ENCODE measurements at places on chromosomes 5 and 9.
A peak's percentile ranks its signal among the peaks of the same experiment; 100 is the strongest.

GRCh38 chr5:35483780-35484179 is 133.9 kb upstream of the SPEF2 start:
- H3K27ac ChIP-seq = no peak overlapping the region
- no peak for DNase-seq

GRCh38 chr5:82793808-82794419 is 283.3 kb downstream of the TMEM167A start:
- no peak overlapping the region for H3K4me3 ChIP-seq
- no peaks in the 10 kb centered on the region for H3K36me3 ChIP-seq
- no peaks in the 10 kb centered on the region for H3K27me3 ChIP-seq

DNA sequence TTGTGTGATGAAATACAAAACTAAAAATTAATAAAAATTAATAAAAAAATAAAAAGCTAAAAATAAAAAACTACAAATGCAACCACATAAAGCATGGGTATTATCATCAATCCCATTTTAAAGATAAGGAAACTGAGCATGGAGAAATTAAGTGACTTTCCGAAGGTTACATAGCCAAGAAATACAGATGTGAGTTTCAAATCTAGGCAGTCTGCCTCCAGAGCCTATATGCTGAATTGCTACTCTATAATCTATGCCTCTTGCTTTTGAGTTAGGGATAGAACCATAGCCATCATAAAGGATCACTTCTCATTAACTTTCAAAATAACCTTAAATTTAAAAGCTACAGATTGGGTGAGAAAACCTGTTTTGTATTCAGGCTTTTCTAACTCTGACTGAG is 18.8 kb upstream of the ERAP2 start:
- H3K27me3 ChIP-seq = no peaks in the 10 kb centered on the region
- peaks cover 5% of the 10 kb centered on the region for H3K4me1 ChIP-seq
- DNase-seq = no peak
- H3K4me3 ChIP-seq = no peak overlapping the region
- no peak overlapping the region for H3K27ac ChIP-seq
- H3K36me3 ChIP-seq = no peaks in the 10 kb centered on the region

GRCh38 chr9:131404581-131404980 is 10.7 kb downstream of the PRRC2B start:
- peaks cover 28% of the 10 kb centered on the region for H3K36me3 ChIP-seq
- H3K27ac ChIP-seq = peak overlapping the region; percentile 58
- H3K27me3 ChIP-seq = no peaks in the 10 kb centered on the region
- no peak for DNase-seq
- peak overlapping the region; percentile 60 for H3K4me3 ChIP-seq

- no peak overlapping the region for H3K27ac ChIP-seq
- peaks cover 12% of the 10 kb centered on the region for H3K4me1 ChIP-seq
- peaks cover 29% of the 10 kb centered on the region for H3K27me3 ChIP-seq
- DNase-seq = peak; percentile 47
These were observed 137.1 kb downstream of the FGF1 start for GRCh38 chr5:142548739-142549275.

DNA sequence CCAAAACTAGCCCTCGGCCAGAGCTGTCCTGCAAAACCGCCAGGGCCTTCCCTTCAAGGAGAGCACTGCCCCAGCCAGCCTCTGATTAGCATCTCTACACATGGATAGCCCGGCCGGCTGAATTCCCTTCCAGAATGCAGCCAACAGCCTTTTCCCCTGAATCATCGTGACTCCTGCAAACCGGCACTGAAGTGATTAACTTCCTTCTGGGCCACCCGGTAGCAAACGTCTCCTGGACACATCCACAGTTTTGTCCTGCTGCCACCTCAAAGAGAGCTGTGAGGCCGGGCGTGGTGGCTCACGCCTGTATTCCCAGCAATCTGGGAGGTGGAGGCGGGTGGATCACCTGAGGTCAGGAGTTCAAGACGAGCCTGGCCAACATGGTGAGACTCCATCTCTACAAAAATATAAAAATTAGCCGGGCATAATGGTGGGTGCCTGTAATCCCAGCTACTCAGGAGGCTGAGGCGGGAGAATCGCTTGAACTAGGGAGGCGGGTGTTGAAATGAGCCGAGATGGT is 21.1 kb upstream of the EEIG1 start:
- H3K4me1 ChIP-seq = peaks cover 14% of the 10 kb centered on the region
- no peak for DNase-seq
- no peak overlapping the region for H3K27ac ChIP-seq
- no peaks in the 10 kb centered on the region for H3K27me3 ChIP-seq
- no peaks in the 10 kb centered on the region for H3K36me3 ChIP-seq

DNA sequence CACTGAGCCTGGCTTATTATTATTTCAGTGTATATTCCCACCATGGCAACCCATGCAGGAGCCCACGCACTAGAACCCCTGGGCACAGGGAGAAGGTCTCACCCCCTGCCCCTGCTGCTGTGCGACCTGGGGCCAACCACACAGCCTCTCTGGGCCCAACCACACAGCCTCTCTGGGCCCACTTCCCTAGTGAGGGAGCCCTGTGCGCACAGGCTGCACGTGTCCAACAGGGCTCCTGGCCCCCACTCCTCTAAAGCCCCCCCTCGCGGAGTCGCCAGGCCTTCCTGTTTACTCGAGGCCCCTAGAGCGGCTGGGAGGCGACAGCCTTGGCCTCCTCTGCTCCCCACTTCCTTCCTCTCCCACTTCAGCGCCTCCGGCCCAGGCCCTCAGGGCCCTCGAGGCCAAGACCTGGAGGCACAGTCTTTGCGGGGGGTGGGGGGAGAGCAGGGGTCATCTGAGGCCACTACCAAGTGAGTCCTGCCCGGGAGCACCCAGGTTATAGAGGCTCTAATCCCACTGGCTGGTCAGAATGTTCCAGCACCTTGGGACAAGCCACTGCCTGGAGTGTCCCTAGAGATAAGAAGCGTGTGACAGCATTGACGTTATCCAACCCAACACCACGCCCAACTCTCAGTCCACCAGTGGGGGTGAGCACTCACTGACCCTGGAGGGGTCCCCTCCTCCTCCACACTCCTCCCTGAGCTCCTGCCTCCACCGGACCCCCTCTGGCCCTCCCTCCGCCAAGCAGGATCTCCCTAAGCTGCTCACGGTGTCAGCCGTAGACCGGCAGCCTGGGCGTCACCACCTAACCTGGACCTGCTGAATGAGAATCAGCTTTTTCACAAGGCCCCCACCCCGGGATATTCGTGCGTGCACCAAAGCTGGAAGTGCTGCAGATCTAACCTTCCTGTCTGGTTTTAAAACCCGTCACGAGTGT is 7.9 kb upstream of the ENG start:
- H3K4me3 ChIP-seq = no peak overlapping the region
- peaks cover 36% of the 10 kb centered on the region for H3K4me1 ChIP-seq
- peak overlapping the region; percentile 86 for H3K27ac ChIP-seq

GRCh38 chr9:93902051-93902779 is 52.9 kb downstream of the BARX1 start:
- no peaks in the 10 kb centered on the region for H3K27me3 ChIP-seq
- DNase-seq = no peak
- no peaks in the 10 kb centered on the region for H3K36me3 ChIP-seq
- no peak overlapping the region for H3K27ac ChIP-seq

DNA sequence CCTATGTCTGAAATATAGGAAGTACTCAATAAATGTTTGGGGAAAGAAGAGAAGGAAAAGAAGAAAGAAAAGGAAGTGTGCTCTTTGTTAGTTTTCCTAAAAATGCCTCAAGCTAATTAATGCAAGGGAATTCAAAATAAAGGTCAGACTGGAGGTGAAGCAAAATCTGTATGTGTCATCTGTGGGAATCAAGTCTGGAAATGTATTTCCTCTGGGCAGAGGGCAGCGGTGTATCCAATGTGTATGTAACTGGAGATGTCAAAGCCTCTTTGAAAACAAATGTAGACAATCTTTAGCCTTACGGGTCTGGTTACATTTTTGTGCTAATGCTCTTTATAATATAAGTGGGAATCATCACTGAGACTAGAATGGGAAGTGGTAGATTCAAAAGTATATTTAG is 471.4 kb downstream of the MAN2A1 start:
- H3K4me3 ChIP-seq = no peak overlapping the region
- H3K27ac ChIP-seq = no peak overlapping the region
- no peaks in the 10 kb centered on the region for H3K4me1 ChIP-seq
- no peak for DNase-seq

DNA sequence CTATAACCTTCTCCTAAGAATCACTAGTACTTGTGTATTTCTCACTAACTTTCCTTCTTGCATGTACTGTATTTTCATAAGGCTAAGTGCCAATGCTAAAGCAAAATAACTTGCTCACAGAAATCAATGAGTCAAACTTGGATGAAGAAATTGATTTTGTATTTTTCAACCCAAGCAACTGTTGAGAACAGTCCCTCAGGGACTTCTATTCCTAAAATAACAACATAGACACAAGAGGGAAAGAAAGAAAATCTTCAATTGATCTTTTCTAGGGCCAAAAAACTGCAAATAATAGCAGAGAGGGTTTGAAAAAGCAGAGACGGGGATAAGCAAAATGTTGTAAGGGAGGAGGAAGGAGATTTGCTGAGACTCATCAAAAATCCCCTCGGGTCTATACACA is 69.8 kb downstream of the HABP4 start:
- H3K4me1 ChIP-seq = peaks cover 17% of the 10 kb centered on the region
- H3K4me3 ChIP-seq = no peak overlapping the region
- H3K36me3 ChIP-seq = no peaks in the 10 kb centered on the region
- no peak for DNase-seq

GRCh38 chr5:112533362-112533761 is 114.3 kb upstream of the EPB41L4A start:
- no peak overlapping the region for H3K4me3 ChIP-seq
- no peak overlapping the region for H3K27ac ChIP-seq
- H3K36me3 ChIP-seq = no peaks in the 10 kb centered on the region

- no peak overlapping the region for H3K4me3 ChIP-seq
- no peaks in the 10 kb centered on the region for H3K27me3 ChIP-seq
- no peaks in the 10 kb centered on the region for H3K4me1 ChIP-seq
- no peak overlapping the region for H3K27ac ChIP-seq
- DNase-seq = no peak
These were observed 171.0 kb downstream of the COL23A1 start for GRCh38 chr5:178419196-178419595.

DNA sequence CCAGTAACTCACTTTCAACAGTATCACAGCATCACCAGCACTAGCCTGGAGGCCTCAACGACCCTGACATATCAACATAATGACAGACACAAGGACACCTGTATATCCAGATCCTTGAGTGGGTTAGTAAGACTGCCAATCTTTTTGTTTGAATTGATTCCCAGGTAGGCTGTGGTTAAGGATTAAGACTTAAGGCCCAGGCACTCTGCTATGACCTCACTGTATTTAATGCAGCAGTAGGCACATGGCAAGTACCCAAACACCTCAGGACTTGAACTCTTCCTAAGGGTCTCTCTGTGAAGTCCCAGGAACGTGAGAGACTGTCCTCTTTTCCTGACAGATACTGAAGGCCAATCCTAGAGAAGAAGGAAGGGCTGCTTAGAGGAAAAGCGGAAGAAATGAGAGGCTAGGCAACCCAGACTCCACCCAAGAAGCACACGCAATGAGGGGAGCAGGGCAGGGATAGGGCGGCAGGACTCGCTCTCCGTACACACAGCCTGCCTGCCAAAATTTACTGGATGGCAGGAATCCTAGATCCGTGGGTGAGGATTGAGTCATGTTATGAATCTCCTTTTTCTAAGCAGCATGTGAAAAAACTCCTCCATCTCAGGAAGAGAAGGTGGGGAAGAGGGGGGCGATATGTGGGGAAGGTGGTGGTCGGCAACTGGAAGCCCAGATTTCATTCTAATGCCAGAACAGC is 93.4 kb downstream of the SIL1 start:
- H3K4me3 ChIP-seq = no peak overlapping the region
- no peak for DNase-seq
- H3K27ac ChIP-seq = no peak overlapping the region
- no peaks in the 10 kb centered on the region for H3K27me3 ChIP-seq

GRCh38 chr5:114001076-114001475 is 360.8 kb upstream of the KCNN2 start:
- H3K4me1 ChIP-seq = no peaks in the 10 kb centered on the region
- no peak for DNase-seq
- no peak overlapping the region for H3K27ac ChIP-seq
- H3K27me3 ChIP-seq = no peaks in the 10 kb centered on the region
- no peak overlapping the region for H3K4me3 ChIP-seq
- H3K36me3 ChIP-seq = no peaks in the 10 kb centered on the region

GRCh38 chr5:16489322-16489791 is 23.8 kb upstream of the ZNF622 start:
- H3K4me1 ChIP-seq = peaks cover 30% of the 10 kb centered on the region
- H3K27ac ChIP-seq = no peak overlapping the region
- H3K27me3 ChIP-seq = no peaks in the 10 kb centered on the region
- H3K4me3 ChIP-seq = no peak overlapping the region

DNA sequence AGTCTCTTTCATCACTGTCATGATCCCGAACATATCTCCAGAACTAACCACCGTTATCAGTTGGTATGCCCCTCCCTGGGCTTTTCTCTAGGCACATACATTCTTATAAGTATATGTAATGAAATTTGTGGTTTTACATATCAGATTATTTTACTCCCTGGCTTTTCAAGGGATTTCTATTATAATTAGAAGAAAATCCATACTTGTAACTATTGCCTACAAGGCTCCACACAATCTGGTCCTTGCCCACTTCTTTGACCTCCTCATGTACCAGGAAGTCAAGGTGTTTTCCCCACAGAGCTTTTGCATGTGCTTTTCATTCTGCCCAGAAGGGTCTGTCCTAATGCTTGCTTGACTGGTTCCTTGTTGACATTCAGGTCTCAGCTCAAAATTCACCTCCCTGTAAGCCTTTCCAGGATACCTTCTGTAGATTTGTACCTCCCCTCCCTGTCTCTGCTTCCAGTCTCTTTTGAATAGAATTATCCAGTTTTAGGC is 33.6 kb upstream of the HSD17B4 start:
- DNase-seq = no peak
- H3K4me1 ChIP-seq = peaks cover 20% of the 10 kb centered on the region
- no peak overlapping the region for H3K27ac ChIP-seq
- H3K27me3 ChIP-seq = no peaks in the 10 kb centered on the region
- no peaks in the 10 kb centered on the region for H3K36me3 ChIP-seq

Data from activated CD8-positive, alpha-beta T cell treated with anti-CD3 and anti-CD28 coated beads for 36 hours (primary cell).